Osteoblast (primary cell): ENCODE measurements at places on chromosomes 5 and 9. TPM values are rescaled to one million over a fixed set of nuclear protein-coding genes. Genes with fewer than 3 reads are reported as not detected.

DNA sequence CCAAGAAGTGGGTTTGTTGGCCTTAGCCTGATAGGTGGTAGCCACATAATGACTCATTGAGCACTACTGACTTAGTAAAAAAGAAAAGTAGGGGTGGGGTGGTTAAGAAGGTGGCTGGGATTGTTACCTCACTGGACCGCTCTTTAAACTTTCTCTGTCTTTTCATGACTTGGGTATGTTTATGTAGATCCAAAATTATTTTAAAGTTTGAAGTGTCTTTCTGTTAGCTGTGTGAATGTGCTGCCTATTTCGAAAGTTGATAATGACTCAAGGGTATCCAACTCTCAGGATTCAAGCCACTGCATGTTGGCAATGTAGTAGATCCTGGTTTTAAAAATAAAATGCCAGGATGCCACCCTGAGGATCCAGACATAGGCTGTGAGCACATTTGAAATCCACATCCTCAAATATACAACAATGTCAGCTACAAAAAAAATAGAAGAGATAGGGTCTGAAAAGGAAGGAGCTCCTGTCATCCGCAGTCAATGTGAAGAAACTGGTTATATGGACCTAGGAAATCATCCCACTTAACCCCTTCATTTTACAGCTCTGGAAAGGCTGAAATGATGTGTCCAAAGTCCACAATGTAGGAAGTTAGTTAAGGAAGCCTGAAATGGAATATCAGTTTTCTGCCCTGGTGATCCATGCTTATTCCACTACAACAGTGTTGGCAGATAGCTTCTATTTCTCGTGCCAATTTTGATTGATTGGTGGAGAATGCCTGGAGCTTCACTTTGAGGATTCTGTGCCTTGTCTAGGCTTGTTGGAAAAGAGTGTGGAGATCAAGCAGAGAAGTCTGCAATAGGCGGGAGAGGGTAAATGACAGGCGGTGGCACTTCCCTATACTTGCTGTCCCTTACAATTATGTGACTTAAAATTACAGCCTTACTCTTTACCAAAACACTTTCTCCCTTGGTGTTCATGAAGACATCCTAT lies 23.4 kb downstream of the ZNF462 start:
- DNase-seq = no peak

DNA sequence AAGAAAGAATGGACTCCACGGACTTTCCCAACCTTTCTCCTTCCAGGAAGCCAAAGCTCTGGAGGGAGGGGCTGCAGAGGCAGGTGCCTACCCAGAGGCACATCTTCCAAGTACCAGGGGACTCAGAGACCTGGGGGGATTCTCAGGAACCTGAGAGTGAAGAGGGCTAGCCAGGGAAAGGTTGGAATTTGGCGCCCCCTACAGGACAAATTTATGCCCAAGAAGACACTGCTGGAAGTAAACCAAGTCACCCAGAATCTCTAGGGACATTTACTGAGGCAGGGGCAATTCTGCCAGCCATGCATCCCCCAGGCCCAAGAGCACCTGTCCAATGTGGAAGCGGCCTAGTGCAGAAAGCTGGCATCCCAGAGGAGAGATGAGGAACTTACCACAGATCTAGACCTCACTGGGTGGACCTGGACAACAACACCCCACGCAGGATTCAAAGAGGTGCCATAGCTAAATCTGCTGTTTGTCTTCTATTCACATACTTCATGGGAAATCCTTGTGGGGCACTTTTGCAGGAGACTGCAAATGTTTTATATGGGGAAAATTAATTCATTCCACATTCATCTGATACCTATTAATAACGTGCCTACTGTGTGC lies 25.9 kb upstream of the IDNK start:
- peak; percentile 79 for DNase-seq

GRCh38 chr5:106392766-106393165 lies 1278.0 kb downstream of the EFNA5 start:
- no peak for DNase-seq

GRCh38 chr5:43658509-43658908 lies 55.5 kb downstream of the NNT start:
- peak; percentile 58 for DNase-seq

DNA sequence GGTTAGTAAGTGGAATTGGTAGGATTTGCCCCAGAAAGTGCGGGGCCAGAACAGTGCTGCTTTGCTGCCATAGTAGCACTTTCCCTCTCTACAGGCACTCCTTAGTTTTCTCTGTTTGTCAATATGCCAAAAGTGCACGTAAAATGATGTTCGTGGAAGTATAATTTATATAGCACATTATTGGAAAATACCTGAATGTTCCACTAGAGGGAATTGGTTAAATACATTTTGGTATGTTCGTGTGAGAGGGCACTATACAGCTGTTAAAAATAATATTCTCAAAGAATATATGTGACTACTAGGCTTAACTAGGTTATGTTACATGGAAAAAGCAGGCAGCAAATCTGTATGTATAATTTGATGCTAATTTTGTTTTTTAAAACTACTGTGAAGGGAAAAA lies 184.0 kb upstream of the GDNF start:
- no peak for DNase-seq

GRCh38 chr5:82622711-82623514 lies 344.8 kb upstream of the RPS23 start:
- peak; percentile 23 for DNase-seq

GRCh38 chr9:113467183-113467582 lies 3.7 kb downstream of the RGS3 start:
- no peak for DNase-seq

GRCh38 chr9:73132034-73132776 lies 19.5 kb upstream of the ANXA1 start:
- DNase-seq = peak; percentile 31

Gene UGT3A2
- under 0.01 TPM in 1 of 2 replicates, not detected in the other for total RNA-seq

Gene CYLC2
- not detected in 2 replicates for total RNA-seq
